ENCODE measurements at places on chromosomes 7 and 10. TPM values are rescaled to one million over a fixed set of nuclear protein-coding genes. Genes with fewer than 3 reads are reported as not detected.

STYXL1 gene
- total RNA-seq: 25.6 TPM

PANK1 gene
- total RNA-seq: 9.6 TPM

CALHM3 gene
- total RNA-seq: 0.16 TPM

MUC3A gene
- total RNA-seq: 0.10 TPM

CRYGN gene
- not detected for total RNA-seq

ZC3HAV1L gene
- 10.5 TPM for total RNA-seq

MPP7 gene
- total RNA-seq: 0.08 TPM

WDR86 gene
- total RNA-seq: not detected

LRRC18 gene
- not detected for total RNA-seq

MBLAC1 gene
- total RNA-seq: 2.7 TPM

EVX1 gene
- total RNA-seq: not detected

DNA sequence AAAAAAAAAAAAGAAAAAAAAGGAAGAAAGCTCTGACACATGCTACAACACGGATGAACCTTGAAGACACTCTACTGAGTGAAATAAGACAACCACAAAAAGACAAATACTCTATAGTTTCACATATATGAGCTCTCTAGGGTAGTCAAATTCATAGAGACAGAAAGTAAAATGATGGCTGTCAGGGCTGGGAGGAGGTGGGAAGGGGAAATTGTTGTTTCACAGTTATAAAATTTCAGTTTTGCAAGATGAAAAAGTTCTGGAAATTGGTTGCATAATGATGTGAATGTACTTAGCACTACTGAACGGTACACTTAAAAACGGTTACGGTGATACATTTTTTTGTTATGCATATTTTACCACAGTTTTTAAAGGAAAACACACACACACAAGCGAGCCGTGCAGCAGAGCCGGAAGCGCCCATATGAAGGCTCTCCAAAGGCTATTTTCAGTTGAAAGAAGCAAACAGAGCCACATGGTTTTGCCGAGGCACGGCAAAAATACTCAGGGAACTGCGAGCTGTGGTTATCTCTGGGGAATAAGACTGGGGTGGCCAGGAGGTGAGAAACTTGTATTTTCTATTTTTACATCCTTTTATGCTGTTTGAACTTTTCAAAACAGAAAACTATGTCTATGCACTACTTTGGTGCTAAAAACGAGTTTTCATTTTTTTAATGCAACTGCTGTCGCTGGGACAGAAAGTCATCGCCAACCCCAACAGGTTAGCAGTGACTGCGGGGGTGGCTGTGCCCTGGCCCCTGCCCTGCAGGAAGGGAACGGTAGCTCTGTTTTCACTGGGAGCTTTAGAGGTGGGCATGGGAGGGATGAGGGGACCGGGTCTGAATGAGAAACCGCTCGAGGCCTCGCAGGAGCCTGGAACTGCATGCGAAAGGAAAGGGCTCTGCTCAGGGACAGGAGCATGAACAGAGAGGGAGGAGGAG is 132.9 kb downstream of the OAT start:
- peak; percentile 86 for DNase-seq

DNA sequence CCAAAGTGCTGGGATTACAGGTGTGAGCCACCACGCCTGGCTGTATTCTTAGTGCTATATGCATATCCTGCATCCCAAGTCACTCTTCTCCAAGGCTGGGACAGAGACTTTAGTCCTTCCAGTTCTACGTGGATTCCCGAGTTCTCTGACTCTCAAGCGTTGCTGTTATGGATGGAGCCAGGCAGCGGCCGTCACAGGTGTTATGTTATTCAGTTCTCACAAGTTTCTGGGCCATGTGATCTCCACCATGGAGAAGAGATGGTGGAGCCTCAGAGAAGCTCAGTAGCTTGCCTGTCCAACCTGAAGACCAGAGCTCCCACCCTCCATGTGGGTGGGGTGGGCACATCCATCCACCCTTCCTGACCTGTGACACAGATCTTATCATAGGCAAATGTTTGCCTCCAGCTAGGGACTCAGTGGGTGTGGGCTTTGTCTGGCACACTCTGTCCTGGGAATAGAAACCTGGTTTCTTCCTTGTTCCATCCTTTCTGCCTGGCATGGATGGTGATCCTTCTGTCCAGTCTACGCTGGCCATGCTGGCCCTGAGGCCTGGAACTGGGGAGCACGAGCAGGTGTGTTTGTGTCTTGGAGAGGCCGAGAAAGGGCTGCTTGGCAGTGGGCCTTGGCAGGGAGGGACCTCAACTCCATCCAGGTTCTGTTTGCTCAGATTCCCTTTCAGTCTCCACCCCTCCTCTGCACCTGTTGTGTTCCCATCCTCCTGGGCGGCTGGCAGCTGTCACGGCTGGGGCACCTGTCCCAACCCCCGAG is 55.3 kb downstream of the NEURL1 start:
- DNase-seq: no peak

DNA sequence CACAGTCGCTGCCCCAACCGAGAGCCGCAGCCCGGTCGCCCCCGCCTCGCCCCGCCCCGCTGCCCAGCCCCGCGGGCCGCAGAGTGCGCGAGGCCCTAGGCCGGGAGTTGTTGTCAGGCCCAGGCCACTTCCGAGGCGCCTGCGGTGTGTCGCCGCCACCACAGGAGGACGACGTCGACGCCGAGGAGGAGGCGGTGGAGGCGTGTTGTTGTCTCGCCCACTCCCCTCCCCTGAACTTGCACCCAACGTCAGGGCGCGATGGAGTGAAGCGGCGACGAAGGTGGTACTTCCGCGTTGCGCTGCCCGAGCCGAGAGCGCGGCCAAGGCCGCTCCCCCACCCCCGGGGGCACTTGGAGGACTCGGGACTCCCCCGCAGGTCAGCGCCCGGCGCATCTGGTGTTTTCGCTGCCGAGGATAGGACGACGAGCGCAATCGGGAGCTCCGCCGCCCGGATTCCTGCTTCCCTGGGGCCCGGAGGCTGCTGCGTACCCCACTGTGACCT is at the start of gene CDK13:
CDK13 (plus strand) TSS at position 286 of the 502 bp plus-strand sequence. CDS start 386 bp downstream, outside the sequence.
- DNase-seq: peak; percentile 74

- no peak for DNase-seq
Observed at GRCh38 chr10:94011296-94011695, 17.6 kb downstream of the PLCE1 start.

DNA sequence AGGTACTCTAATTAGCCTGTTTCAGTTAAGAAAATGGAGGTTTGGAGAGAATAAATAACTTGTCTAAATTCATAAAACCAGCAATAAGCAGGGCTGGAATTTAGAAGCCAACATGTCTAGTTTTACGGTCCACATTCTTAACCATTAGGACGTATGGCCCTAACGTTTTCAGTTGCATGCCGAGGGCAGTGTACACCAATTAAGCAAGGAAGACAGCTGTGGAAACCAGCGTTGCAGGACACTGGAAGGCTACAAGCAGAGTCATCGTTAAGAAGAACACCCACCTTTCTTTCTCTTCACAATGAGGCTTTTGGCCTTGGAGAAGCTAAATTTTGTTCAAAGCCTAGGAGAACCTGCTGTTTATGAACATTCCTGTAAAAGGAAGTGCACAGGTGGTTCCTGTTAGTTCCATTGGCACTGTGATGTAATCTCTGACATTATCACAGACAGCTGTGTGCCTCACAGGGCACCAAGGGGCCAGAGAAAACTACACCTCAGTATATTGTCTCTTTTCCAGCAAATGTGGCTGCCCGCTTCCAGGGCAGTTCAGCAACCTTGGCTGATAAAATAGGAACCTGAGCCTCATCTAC is 21.0 kb downstream of the MPP7 start:
- no peak for DNase-seq

DNA sequence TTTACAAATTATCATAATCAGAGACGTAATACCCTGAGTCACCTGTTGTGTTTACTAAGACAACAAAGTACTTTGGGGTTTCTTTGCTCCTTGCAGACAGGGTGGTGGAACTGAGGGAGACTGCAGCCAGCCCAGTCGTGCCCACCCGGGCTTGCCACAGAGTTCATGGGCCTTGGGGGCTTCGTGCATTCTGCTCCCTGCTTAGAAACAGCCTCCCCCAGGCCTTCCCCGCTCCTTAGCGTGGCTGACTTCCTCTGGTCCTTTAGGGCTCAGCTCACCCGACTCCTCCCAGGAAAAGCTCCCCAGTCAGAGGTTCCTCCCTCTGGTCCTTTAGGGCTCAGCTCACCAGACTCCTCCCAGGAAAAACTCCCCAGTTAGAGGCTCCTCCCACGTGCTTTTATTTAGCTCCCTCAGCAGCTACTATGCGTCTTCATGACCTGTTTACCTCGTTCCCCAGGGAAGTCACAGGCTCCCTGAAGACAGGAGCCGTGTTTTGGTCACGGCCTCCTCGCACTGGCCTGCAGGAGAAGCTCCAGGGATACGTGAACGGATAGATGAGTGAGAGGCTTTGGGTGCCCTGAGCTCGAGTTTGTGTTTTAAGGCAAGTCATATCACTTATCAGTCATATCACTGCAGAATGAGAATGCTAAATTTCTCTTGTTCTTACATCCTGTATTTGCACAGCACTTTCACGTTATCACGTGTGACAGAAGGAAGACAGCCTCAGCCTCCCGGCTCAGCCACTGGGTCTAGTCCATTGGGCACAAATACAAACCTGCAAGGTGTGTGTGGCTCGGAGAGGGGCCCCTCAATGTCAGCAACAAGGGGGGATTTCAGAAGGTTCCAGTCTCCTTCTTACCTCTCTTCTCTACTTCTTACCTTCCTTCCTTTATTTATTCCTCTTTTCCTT is 52.7 kb upstream of the VIPR2 start:
- peak; percentile 8 for DNase-seq

GRCh38 chr10:131758062-131758938 is 142.5 kb upstream of the PPP2R2D start:
- no peak for DNase-seq

GRCh38 chr7:54788664-54789063 is 29.7 kb upstream of the SEC61G start:
- peak; percentile 13 for DNase-seq

DNA sequence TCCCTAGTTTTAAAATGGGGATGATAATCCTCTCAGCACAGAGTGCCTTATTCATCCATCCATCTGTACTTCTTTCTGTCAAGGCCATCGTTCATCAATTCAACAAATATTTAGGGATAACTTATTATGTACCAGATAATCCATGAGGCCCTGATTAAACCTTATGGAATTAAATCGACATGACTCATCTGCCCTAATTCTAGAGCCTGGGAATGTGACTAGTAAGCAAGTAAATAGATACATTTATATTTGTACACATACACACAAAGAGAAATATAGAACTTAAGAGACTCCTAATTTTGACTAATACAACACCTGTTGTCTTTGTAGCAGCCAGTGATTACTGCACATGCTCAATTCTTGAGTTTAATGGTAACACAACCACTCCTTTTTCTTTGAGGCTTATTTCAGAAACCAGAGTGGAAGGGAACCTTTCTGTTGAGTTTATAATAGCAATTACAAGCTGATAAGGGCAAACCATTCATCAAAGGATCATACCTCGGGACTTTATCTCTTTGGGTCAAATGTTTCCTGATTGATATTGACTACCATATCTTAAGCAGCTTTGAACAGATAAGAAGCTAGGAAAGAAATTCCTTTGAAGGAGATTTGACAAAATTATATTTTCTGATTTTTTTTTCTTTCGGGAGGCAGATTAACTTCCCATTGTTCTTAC is 122.7 kb downstream of the ARID5B start:
- no peak for DNase-seq

DNA sequence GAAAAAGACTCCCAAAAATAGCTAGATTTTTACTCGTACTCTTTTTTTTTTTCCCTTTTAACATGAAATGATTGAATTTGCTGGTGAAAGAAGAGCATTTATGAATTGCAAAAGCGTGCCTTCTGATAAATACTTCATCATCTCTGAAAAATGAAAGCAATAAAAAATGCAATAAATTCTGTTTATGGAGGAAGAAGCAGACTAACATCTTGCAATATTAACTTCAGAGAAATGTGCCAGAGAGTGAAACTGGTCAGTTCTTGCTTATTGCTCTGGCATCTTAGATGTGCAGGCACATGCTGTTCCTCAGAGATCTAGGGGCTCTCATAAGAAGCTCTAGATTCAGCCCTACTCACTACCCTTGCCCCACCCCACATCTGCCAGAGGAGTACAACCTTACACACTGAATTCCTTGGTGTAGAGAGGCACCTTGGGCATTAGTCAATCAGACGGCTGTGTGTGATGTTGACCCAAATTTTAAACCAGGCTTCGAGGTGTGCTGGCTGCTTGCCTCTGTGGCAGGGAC is 891.1 kb upstream of the GHITM start:
- DNase-seq: no peak

Measured in GM12878 (cell line).